ENCODE measurements at places on chromosomes 5 and 9.

DNA sequence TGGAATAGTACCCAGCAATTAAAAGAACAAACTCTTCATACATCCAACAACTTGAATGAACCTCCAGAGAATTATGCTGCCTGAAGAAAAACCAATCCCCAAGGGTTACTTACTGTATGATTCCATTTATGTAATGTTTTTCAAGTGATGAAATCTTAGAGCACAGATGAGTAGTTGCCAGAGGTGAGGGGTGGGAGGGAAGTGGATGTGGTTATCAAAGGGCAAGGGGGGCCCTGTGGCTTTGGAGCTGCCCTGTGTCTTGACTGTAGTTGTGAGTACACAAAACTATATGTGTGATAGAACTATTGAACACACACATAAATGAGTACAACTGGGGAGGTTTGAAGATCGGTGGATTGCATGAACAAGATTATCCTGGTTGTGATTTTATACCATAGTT lies 115.8 kb upstream of the SLC25A48 start:
- no peak for DNase-seq

DNA sequence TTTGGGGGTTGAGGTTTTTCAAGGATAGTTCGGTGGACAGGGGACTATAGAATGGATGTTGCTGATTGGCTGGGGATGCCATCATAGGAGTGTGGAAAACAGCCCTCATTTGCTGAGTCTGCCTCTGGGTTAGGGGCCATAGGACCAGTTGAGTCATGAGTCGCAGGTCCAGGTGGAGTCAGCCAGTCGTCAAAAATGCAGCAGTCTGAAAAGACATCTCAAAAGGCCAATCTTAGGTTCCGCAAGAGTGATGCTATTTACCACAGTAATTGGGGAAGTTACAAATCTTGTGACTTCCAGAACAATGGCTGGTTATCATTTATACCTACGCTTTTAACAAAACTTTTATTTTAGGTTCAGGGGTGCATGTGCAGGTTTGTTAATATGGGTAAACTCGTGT lies 276.0 kb upstream of the DMRT1 start:
- DNase-seq, result no peak

DNA sequence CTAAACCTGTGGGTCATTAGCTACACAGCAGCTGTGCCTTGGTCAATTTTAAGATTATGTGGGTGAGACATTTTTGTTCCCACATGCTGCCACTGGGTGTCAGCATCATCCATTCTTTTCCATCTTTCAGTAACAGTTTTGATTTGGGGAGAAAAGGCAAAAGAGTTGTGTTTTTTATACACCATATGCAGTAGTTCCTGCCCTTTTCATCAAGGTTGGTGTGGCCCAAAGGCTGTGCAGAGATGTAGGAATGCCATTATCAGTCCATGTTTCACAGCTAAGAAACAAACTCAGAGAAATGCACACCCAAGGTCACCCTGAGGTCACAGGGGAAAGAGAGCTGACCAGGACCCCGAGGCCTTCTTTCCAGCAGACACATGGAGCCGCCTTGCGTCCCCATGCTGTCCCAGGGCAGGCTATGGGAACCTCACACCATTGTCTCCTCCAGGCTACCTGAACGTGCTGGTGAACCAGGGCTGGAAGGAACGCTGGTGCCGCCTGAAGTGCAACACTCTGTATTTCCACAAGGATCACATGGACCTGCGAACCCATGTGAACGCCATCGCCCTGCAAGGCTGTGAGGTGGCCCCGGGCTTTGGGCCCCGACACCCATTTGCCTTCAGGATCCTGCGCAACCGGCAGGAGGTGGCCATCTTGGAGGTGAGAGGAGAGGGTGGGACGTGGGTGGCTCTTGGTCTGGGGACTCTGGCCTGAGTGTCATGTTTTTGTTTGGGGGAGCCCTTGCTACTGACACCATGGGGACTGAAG lies 27.8 kb upstream of the GRPEL2 start:
- DNase-seq, result no peak

DNA sequence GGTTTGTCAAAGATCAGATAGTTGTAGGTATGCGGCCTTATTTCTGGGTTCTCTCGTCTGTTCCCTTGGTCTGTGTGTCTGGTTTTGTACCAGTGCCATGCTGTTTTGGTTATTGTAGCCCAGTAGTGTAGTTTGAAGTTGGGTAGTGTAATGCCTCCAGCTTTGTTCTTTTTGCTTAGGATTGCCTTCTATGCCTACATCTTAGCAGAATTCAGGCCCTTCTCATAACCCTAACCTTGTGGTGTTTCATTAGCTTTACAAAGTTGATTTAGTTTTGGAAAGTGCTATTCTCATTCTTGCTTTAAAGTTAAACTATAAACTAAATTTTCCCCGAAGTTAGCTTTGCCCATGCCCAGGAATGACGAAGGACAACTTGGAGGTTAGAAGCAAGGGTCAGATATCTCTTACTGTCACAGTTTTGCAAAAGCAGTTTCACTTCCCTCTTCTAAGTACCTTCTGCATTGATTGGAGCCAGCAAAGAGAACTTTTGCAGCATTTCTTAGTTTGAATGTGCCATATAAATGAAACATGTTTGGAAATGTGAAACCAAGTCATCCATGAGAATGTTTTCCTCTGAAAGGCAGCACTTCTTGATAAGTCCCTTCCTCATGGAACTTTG lies 274.3 kb upstream of the DMRT1 start:
- DNase-seq, result no peak

DNA sequence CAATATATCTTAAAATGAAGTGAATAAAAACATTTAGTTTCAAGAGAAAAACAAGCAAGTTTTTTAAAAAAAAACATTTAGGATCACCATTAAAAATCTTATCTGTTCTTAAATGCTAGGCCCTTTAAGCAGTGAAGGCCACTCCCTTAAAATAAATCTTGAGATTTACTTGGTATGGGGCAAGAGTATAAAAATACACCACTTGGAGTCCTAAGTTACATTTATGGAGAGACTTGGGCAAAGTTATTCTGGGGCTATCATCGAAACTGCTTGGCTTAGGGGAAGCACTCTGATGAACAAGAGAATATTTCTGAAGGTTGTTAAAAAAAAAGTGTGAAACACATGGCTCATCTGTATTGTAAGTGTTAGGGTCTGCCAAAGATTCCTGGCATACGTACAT lies 97.4 kb downstream of the NR3C1 start:
- DNase-seq, result no peak

GRCh38 chr9:136674786-136675349 lies 12.2 kb downstream of the EGFL7 start:
- no peak for DNase-seq

GRCh38 chr5:15492545-15492944 lies 7.4 kb upstream of the FBXL7 start:
- DNase-seq, result no peak

GRCh38 chr9:127970401-127971313 lies 10.1 kb downstream of the EEIG1 start:
- DNase-seq, result no peak

- no peak for DNase-seq
Observed at GRCh38 chr9:86326536-86326935, 27.7 kb downstream of the TUT7 start.

GRCh38 chr9:97271292-97271691 lies 36.2 kb upstream of the CCDC180 start:
- DNase-seq, result no peak

GRCh38 chr5:147303976-147304375 lies 69.2 kb downstream of the STK32A start:
- DNase-seq, result no peak

DNA sequence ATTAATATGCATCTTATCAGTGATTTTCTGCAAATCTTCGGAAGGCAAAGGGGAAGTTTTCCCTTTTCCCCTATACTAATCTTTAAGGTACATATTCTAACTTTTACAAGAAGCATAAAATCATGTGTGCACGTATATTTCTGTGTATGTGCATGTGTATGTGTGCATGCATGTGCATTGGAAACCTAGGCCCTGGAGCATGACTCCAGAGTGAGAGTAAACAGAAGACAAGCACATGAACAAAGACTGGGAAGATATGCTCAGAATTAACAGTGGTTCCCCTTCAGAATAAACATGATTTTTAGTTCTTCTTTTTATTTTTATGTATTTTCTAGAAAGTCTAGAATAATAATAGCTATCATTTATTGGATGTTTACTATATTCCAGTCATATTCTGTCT lies 10.9 kb upstream of the SELENOP start:
- DNase-seq, result no peak

- peak; percentile 90 for DNase-seq
Observed at GRCh38 chr5:169583424-169584220, at the start of gene SPDL1. SPDL1 (plus strand) TSS chr5:169583773; CDS start chr5:169588417, 4,644 bp downstream.

GRCh38 chr9:99162759-99163364 lies 57.9 kb downstream of the TGFBR1 start:
- no peak for DNase-seq
